Fibroblast of the aortic adventitia (primary cell): ENCODE measurements at places on chromosomes 13 and 19. TPM values are rescaled to one million over a fixed set of nuclear protein-coding genes. Genes with fewer than 3 reads are reported as not detected.

- no peak for DNase-seq
Measured at GRCh38 chr13:34808649-34809048, 133.4 kb upstream of the NBEA start.

- DNase-seq, result no peak
Measured at GRCh38 chr19:2333027-2333806, 4.7 kb downstream of the SPPL2B start.

DNA sequence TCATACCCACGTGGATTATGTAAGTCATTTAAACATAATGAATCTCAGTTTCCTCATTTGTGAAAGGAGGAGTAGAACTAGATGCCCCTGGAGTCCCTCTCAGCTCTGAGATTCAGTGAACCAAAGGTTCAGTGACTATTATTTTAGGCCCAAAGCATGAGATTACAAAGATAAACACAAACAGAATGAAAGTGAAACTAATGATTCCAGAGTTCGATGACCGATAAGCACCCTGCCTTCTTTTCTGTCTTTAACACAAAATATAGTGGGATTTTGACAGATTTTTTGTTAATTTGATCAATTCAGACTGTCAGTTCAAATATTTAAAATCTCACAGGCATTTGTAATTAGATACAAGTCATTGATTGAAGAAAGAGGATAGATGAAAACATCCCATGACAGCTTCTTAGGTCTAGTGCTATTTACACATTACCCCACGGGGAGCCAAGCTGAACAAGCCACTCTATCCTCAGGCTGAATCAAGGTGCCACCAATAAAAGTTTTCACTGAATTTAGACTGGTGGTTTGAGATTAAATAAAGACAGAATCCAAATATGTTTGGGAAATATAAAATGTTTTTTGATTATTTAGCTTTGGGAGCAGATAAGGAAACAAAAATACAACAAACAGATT lies 64.6 kb upstream of the RAP2A start:
- peak; percentile 37 for DNase-seq

DNA sequence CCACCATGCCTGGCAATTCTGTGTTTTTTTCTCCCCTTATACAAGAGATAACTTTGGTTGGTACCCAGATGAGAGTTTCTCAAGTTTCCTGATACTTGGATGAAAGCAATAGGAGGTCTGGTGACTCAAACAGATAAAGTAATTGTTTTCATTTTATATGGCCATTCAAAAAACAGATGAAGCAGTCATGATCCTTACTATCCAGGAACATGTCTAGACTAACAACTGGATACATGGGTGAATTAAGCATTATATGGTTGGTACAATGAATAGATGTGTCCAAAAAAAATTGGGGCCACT lies 8.5 kb downstream of the ZNF430 start:
- DNase-seq, result no peak

- DNase-seq, result no peak
Measured at GRCh38 chr13:66430269-66430668, 799.9 kb downstream of the PCDH9 start.

GRCh38 chr13:28394422-28394821 lies 100.5 kb downstream of the FLT1 start:
- no peak for DNase-seq

DNA sequence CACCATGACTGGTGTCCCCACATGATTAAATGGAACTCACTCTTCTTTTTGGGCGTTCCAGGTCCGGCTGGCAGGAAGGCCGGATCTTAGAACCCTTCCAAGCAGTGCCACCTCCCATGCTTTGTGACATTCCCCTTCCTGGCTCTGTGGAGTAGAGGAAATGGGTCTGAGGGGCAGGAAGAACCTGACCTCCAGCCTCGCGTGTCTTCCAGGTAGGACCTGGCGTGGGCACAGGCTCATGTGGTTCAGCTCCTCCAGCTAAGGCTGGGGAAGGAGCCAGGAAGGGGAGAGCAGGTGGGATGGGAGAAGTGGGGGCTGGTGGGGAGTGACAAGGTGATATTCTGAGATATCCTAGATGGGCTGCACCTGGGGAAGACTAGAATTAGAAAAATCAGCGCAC lies 2.1 kb downstream of the TMEM255B start:
- no peak for DNase-seq

DNA sequence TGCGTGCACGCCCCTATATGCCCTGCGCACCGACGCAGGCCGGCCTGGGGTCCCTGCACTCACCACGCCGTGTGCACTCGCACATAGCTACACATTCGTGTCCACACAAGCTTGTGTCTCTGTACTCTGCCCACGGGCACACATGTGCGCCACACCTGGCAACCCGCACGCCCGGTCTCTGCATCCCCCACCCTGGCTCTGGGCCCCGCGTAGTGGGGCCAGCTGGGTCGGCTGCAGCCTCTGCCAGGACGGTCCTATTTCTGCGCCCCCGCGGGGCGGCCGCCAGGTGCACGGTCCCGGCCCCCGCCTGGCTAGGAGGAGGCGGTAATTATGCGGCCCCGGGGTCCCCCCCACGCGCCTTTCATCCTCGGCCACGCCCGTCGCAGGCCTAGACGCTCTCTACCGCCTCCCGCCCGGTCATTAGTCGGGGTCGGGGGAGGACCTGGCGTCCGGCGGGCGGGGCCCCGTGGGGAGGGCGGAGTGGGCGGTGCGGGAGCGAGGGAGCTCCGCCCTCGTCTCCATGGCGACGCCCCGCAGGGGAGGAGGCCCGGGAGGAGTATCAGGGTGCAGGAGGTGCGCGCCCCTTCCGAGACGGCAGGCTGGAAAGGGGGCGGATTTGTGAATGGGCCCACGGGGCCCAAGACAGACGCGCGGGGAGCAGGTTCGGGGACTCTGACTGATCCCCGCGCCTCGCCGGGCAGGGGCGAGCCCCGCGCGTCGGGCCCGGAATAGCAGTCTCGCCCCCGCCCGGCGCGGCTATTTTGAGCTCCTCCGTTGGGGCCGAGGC lies 2.8 kb upstream of the CIRBP start:
- DNase-seq, result peak; percentile 78

- DNase-seq, result no peak
Measured at GRCh38 chr13:84774111-84774510, 891.8 kb upstream of the SLITRK1 start.

DNA sequence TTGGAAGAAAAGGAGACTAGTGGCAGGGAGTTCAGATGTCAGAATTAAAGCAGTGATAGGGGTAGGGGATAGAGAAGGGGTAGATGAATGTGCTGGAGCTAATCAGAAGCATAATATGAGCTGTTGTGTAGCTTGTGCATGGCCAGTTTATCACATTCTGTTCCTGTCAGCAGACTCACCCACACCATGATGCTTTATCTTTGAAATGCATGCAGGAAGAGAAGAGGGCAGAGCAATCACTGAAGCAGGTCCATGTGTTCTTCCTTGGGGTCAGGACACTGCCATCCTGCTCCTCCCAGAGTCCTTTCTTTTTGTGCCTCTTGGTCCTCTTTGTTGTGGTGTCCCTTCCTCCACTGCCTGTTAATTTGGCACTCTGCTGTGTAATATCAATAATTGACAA lies 5.8 kb downstream of the CHAMP1 start:
- DNase-seq, result no peak

DNA sequence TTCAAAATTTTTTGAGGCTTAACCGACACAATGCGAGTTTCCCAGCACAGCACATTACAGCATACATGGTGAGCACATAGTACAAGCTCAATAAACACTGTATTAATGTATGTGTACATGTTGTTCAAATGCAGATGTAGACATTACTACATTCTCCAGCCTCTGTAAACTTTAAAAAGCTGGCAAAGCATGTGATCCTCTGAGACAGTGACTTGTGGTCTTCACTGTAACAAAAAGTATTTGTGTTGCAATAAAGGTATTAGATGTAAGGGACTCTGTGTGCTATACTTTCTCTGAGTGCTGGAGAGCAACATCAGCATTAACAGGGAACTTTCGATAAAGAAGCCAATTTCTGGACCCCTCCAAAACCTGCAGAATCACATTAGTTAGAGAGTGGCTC lies 46.4 kb upstream of the ZNF254 start:
- DNase-seq, result no peak

DNA sequence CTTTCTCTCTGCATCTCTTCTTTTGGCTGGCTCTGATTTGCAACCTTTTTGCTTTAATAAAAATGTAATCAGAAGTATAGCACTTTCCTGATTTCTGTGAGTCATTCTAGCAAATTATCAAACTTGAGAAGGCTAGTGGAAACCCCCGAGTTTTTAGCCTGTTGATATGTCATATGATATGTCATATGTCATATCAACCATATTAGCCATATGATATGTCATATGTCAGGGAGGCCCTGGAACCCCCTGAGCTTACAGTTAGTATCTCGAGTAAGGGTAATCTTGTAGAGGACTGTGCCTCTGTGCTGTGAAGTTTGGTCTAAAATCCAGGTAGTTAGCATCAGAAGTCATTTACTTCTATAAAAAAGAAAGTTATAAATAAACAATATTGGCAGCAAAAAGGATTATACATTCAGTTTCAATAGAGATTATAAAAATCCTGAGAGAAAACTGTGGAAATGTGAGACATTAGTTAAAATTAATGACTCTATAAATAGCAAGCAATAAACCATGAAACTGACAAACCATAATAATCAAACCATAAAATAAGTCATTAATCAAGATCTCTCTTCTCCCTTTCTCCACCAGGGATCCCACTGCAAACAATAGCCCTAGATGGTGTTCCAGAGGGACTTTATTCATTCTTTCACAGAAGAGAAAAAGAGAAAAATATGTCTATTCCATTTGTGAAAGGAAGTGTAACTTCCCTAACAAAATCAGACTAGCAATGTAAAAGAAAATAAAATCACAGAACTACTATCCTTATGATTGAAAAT lies 167.4 kb downstream of the NALCN start:
- DNase-seq, result no peak

- peak; percentile 68 for DNase-seq
Measured at GRCh38 chr19:639253-640160, at the start of gene FGF22. FGF22 (plus strand) TSS chr19:639879; CDS start chr19:639926, 47 bp downstream.

DNA sequence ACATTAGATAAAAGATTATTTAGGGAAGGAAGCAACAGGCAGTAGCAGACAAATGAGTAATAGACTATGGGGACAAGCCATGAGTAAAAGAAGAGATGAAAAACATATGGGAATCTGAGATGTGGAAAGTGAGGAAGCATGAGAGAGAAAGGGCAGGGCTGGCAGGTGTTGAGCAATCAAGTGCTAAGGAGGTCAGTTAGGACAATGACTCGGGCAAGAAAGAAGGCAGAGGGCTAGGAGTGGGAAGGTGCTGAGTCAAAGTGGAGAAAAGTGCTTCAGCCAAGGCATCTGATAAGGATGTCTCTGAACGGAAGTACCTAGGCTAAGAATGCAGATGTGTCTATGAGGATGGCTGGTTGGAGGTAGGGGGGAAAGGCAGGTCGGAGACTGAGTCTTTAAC lies 291.9 kb upstream of the HTR2A start:
- DNase-seq, result peak; percentile 85

GRCh38 chr19:47494211-47494547 lies 10.2 kb upstream of the KPTN start:
- no peak for DNase-seq

- DNase-seq, result no peak
Measured at GRCh38 chr13:69935043-69935442, 172.6 kb upstream of the ATXN8OS start.

- DNase-seq, result peak; percentile 33
Measured at GRCh38 chr13:112619730-112620631, 32.0 kb upstream of the TUBGCP3 start.

DNA sequence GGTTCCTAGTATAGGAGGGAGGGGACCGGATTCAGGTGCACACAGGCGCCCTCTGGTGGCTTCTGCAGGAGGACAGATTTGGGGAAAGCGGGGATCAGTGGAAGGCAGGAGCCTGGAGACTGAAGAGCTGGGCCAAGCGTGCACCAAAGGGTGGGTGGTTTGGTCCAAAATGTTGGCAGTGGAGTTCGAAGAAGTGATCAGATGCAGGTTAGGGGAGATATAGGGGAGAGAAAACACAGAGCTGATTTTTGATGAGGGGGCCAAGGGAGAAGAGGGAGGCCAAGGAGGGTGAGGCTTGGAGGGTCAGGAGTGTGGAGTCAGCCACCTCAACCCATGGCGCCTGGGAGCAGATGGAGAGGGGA lies 6.8 kb upstream of the CARM1 start:
- DNase-seq, result peak; percentile 82

DNA sequence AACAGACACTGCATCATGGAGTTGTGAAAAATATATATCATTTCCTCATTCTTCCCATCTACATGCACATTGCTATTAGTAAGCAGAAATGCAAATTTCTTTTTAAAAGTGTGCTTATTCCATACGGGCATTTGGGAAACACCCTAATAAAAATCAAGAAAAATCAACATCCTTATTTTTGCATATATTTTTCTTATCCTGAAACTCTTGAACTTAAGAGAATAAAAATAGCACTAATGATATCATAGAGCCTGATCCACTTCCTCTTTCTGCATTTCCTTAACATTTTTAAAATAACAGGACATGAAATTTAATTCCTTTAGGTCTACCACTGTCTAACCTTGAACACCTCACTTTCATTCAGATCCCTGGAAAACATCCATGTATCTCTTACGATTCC lies 123.3 kb downstream of the VWA8 start:
- DNase-seq, result no peak

GRCh38 chr13:110575322-110576069 lies 14.0 kb upstream of the RAB20 start:
- peak; percentile 58 for DNase-seq

DNA sequence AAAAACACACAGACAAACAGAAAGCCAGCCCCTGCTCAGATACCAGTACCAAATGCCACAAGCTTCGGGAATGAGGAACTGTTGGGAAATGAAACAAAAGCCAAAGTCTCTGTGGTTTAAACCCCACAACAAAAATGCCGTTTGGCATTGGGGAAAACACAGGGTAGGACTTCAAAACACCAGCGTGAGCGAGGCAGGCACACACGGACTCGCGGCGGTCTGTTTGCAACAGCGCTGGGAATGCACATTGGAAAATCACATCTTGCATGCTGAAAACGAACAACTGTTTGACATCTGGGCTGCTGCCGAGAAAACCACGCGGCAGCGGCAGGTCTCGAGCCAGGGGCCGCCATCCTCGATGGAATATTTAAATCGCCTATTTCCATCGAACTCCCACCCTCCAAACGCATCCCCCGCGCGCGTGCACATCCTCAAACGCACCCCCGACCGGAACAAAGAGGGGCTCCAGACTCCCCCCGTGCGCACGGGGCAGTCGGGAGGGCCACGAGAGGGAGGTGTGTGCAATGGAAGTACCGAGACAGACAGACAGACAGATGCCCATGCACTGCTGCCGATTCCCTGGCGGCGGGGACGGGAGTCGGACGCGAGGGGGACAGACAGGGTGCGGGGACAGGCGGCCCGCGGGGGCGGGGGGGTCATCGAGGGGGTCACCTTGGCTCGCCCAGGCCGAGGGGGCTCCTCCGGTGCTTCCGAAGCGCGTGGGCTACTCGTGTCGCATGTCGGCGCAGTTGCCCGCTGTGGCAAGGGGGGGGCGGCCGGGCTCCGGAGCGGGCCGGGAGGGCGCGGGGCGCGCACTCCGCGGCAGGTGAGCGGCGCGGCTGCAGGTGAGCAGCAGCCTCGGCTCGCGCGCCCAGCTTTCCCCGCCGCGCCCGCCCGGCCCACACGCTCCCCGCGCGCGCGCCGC lies at the start of gene GPR12:
Gene GPR12, minus strand, starts transcription at position 880 of the 925 bp plus-strand sequence. CDS start 959 bp downstream, outside the sequence.
- DNase-seq, result peak; percentile 11

GRCh38 chr19:49679771-49680413 lies 2.8 kb downstream of the PRMT1 start:
- no peak for DNase-seq

Gene ADAMTSL5
- total RNA-seq, result 1.2 and 4.2 TPM in 2 replicates

Gene SPACA4
- total RNA-seq, result not detected in 2 replicates

Gene SERP2
- total RNA-seq, result 9.5 and 9.9 TPM in 2 replicates

Gene MTUS2
- 0.36 TPM in 1 of 2 replicates, not detected in the other for total RNA-seq

Gene CLEC17A
- total RNA-seq, result 0.09 TPM in 1 of 2 replicates, not detected in the other

Gene TNNT1
- 1.1 and 4.3 TPM in 2 replicates for total RNA-seq

Gene MYO1F
- total RNA-seq, result 0.09 and 0.41 TPM in 2 replicates

Gene ERICH4
- not detected in 2 replicates for total RNA-seq

Gene TPTE2
- total RNA-seq, result not detected in 2 replicates

Gene CD33
- not detected in 2 replicates for total RNA-seq
